Fibroblast of pulmonary artery (primary cell): ENCODE measurements at places on chromosomes 2 and 18.

DNA sequence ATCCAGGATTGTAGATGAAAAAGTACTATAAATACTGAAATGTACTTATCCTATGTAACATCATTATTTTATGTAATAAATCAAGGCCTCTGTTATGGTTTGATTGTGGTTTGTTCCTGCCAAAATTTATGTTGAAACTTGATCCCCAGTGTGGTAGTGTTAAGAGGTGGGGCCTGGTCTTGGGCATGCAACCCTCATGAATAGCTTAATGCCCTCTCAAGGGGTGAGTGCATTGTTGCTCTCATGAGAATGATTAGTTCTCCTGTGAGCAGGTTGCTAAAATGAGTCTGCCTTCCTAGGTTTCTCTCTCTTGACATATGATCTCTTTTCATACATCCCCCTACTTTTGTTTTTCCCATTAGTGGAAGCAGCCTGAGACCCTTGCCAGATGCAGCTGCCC, 915.4 kb downstream of the TSN start:
- DNase-seq, result no peak

GRCh38 chr2:26170795-26171194, 2.1 kb upstream of the GAREM2 start:
- no peak for DNase-seq

GRCh38 chr2:169397697-169398096, 35.4 kb upstream of the LRP2 start:
- peak; percentile 9 for DNase-seq

DNA sequence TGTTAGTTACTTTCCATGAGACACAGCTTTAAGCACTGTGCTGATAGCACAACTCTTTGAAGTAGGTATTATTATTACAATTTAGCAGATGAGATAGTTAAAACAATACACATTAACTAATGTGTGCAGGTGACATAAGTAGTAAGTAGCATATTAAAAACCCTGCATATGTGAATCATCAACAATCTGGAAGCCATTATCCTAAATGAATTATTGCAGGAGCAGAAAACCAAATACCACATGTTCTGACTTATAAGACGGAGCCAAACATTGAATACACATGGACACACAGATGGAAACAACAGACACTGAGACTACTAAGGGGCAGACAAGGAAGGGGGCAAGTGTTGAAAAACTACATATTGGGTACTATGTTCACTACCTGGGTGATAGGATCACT, 300.3 kb upstream of the GULP1 start:
- no peak for DNase-seq

GRCh38 chr18:3842844-3843243, 392.9 kb downstream of the TGIF1 start:
- DNase-seq, result no peak

DNA sequence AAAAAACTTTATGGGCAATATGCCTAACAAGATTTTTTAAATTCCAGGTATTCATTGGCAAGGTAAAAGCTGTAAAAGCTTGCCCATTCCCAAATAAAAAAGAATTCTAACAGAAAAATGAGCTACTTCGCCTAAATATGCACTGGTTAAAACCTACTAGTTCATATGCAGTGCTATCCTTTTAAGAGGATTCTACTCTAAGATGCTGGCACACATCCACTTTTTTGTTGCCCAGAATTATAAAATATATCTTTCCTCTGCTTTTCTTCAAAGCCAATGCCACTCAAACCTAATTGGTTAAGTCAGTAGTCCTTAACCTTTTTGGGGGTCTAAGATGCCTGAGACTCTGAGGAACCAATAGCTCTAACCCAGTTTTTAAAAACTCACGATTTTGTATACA, 3.2 kb downstream of the XPO1 start:
- DNase-seq, result no peak

GRCh38 chr2:208031608-208032019, 6.3 kb upstream of the PLEKHM3 start:
- peak; percentile 65 for DNase-seq

DNA sequence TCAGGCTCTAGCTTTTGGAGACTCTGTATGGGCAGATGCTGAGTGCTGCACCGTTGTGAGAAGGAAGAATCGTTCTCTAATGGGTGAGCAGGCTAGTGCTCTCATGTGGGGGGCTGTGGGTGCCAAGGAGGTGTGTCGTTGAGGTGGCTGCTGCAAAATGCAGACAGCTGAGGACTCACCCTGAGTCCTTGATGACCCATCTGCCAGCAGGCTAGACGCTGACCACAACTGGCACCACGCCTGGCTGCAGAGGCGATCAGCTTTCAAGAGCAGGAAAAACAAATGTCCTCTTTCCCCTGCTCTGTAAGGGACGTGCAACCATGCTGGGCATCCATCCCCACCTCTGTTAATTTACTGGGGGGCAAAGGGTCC, 48.2 kb downstream of the HAUS1 start:
- DNase-seq, result peak; percentile 44

- peak; percentile 20 for DNase-seq
Observed at GRCh38 chr2:169509298-169509885, at the start of gene KLHL41. TSS of gene KLHL41 (plus strand) at chr2:169509702. CDS start at chr2:169509779, 77 bp downstream.

GRCh38 chr2:72744049-72744448, 81.8 kb downstream of the EXOC6B start:
- peak; percentile 73 for DNase-seq

DNA sequence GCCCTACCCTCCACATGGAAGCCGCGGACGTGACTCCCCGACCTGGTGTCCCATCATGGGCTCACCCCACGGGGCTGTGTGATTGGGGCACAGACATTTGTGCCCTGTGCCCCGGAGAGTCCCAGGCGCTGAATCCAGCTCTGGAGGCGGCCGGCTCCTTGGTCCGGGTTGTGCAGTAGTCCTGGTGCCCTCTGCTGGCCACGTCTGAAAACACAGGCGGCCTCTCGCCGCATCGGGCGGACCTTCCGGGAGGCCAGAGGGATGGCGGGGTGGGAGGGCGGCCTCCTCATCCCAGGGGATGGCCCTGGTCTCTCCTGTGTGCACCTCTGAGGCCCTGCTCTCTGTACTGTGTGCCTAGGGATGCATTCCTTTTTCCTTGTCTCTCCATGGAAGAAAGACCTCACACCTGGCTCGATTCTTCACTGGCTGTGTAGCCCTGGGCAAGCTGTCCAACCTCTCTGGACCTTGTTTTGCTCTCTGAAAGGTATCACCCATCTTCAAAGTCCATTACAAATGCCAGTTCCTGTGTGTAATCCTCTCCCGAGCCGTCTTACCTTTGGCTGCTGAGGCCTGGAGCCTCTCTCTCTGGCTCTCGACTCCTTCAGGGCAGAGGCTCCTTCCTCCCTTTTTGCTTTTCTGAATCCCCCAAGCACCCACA, 27.6 kb downstream of the CELF4 start:
- peak; percentile 71 for DNase-seq

DNA sequence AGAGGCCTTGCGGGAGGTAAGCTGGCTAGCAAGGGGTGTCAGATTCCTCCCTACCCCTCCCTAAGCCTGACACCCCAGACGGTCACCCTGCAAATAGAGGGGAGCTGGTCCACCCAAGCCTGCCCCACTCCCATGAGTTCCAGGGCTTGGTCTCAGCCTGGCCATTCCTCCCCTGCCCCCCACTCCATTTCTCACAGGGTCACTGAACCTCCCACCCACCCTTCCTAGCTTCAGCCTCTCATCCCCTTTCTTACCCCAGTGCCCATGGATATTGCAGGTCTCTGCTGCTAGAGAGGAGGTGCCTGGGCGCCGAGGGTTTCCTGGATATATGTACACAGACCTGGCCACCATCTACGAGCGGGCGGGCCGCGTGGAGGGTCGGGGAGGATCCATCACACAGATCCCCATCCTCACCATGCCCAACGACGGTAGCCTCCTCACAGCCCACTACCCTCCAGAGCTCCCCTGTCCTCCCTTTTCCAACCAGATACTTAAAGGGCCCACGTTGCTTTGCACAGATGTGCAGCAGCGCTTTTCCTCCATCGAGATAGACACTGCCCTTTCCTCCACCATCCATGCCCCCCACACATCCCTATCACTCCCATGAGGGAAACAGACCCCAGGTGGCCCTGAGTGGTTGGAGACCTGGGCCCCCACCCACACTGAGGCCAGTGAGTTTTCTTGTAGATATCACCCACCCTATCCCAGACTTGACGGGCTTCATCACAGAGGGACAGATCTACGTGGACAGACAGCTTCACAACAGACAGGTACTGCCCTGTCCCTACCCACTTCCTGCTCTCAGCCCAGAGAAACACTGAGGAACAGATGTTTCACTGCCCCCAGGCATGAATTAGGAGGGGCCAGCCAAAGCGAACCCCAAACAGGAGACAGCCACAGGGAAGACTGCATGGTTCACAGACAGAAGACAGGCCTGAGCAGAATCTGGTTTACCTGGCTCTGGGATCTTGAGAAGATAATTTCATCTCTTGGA, 15.2 kb upstream of the ANKRD53 start:
- DNase-seq, result no peak

- DNase-seq, result no peak
Observed at GRCh38 chr2:231929961-231930592, 3.9 kb upstream of the NPPC start.

DNA sequence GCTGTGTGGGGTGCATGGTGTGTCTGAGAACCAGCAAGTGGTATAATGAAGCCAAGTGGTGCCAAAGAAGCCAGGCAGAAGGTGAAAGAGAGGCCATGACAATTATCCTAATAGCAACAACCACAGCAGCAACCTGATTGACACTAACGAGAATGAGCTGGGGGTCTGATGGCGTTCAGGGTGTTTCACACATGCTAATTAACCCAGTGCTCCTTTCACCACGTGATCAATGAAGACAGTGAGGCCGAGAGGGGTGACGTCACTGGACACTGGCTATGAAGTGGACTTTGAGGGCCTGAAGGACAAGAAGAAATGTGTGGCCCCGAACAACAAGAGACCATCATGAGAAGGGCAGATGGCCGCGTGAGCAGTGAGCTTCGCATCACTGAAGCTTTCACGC, 364.4 kb upstream of the ID2 start:
- no peak for DNase-seq

DNA sequence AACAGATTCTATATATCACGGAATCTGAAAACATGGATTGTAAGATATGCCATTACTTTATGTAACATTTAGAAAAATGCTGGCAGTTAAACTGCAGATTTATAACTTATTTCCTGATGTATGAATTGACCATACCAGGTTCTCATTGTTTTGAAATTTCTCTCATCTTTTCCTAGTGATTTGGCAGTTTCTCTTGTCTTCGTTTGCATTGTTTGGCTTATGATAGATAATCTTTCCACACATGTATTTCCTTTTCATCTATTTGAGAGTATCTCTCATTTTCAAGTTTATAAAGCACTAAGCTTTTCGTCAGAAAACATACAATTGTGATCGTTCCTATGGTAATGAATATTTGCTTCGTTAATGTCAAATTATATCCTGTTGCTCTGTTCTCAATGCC, 16.3 kb downstream of the NBEAL1 start:
- no peak for DNase-seq

- no peak for DNase-seq
Observed at GRCh38 chr2:183495589-183496267, 371.5 kb downstream of the NUP35 start.

- no peak for DNase-seq
Observed at GRCh38 chr2:33619028-33619427, 19.9 kb upstream of the FAM98A start.

- DNase-seq, result peak; percentile 17
Observed at GRCh38 chr2:86622519-86623042, 1.1 kb downstream of the RNF103 start.

DNA sequence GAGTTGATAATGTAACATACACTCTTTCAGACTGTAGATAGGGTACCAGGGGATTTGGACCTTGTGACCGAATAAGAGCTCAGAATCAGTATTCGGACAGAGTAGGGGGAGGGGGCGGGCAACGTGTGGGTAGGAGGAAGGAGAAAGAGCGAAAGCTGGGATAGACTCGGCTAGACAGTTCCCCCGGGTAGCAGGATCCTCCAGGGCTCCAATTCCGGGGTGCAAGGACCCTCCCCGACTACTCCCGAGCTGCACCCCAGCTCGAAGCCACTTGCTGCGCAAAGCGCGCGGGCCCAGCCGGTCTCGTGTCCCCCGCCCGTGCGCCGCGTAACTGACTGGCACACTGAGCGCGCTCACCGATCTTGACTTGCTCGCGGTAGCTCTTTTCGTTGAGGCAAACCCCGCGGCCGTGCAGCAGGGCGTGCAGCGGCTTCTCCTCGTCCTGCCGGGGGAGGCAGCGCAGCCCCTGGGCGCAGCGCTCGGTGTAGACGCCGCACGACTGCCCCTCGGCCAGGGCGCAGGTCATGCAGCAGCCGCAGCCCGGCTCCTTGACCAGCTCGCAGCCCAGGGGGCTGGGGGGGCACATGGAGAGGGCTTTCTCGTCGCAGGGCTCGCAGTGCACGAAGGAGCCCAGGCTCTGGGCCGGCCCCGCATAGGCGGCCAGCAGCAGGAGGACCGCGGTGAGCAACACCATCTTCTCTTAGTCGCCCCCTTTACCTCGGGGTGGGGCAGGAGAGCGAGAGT, 1.1 kb downstream of the IGFBP5 start:
- peak; percentile 22 for DNase-seq

GRCh38 chr2:59585655-59586054, 967.8 kb downstream of the BCL11A start:
- no peak for DNase-seq

DNA sequence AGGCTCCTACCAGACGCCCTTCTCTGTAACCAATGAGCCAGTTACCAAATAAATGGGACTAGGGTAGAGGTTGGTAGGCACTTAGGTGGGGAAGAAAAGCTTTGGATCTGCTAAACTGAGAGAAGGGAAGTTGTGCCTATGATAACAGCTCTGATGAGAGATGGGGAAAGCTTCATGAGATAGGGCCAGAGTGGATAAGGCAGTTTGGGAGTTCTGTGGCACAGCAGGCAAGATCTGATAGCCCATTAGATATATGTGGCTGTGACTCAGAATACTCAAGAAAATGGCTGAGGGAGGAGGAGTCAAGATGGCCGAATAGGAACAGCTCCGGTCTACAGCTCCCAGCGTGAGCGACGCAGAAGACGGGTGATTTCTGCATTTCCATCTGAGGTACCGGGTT, 99.8 kb downstream of the PDE11A start:
- DNase-seq, result no peak

- no peak for DNase-seq
Observed at GRCh38 chr2:126862730-126863129, 36.0 kb upstream of the TEX51 start.

DNA sequence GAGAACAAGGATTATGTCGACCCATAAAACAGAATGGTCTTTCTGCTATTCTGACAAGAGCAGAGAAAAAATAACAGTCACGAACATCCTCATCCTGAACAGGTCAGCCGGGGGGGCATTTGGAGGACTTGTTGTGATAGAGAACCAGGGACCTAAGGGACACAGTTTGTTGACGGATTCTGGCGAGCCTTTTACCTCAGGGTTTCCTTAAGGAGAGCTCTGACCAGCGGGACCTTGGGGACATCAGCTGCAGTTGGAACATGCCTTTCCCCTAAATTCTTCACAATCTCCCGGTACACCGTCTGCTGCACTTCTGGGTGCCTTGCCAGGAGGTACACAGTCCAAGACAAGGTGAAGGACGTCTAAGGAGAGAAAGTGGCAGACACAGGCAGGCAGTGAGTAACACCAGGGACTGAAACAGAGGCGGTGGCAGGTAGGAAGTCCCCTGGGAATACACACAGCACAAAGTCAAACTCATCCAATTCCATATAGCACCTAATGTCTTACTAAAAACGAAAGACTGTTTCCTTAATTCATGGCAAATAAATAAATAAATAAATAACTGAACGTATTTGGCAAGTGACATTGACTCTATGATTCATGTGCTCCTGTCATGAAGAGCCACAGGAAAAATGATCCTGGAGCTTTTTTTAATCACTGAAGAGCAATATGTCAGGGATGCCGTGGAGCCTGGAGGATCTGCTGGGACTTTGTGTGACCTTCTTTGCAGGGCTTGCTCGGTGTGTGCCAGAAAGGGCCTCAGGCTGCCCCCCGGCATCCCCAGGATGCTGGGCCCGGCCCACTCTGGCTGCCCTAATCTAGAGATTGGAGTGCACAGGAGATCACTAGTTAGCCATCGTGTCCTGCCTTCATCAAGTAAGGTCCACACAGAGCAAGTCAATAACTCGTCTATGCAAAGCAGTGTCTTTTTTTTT, 24.7 kb downstream of the CYP27C1 start:
- no peak for DNase-seq
